Stimulated activated CD8-positive, alpha-beta memory T cell treated with anti-CD3 and anti-CD28 coated beads, Interleukin-7, amount 100 ng/mL, for 24 hours (primary cell): ENCODE measurements at places on chromosomes 2 and 18.

DNA sequence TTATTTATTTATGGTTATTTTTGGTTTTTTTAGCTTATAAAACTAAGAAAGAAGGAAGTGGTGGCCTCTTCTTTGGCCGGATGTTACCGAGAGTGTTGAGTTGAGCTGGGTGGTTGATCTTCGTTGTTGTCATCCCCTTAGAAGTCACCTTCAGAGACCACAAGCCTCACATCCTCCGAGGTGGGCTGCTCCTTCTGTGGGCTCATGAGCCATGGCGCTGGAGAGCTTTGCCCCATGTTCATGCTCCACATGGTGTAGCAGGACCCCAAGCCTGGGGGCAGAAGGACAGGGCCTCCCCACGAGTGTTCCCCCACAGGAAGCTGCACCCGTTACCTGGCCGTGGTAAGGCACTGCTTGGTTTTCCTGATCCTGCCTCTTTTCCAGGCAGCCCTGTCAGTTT is 23.4 kb downstream of the SNTG2 start:
- DNase-seq = no peak

DNA sequence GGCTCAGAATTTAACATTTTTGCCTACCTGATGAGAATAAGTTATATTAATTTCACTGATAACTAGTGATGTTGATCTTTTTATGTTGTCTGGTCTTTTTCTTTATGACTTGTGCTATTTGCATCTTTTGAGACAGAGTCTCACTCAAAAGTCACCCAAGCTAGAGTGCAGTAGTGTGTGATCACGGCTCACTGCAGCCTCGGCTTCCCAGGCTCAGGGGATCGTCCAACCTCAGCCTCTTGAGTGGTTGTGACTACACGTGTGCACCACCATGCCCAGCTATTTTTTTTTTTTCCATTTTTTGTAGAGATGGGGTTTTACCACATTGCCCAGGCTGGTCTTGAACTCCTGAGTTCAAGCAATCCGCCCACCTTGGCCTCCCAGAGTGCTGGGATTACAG is 7.5 kb downstream of the SMCHD1 start:
- no peak for DNase-seq

DNA sequence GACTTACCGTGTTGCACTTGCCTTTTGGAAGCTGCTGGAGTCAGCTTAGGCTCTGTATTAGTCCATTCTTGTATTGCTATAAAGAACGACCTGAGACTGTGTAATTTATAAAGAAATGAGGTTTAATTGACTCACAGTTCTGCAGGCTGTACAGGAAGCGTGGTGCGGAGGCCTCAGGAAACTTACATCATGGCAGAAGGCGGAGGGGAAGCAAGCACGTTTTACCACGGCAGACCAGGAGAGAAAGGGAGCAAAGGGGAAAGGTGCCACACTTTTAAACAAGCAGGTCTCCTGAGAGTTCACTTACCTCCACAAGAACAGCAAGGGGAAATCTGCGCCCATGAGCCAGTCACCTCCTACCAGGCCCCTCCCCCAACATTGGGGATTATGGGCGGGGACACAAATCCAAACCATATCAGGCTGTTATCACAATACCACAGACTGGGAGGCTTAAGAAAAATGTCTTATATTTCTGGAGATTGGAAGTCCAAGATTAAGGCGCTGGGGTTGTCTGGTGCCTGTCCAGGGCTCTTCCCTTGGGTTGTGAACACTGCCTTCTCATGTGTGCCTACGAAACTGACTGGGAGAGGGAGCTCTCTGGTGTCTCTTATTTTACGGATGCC is 3.6 kb upstream of the D2HGDH start:
- no peak for DNase-seq

GRCh38 chr2:30355306-30355705 is 91.7 kb upstream of the LCLAT1 start:
- DNase-seq = no peak

DNA sequence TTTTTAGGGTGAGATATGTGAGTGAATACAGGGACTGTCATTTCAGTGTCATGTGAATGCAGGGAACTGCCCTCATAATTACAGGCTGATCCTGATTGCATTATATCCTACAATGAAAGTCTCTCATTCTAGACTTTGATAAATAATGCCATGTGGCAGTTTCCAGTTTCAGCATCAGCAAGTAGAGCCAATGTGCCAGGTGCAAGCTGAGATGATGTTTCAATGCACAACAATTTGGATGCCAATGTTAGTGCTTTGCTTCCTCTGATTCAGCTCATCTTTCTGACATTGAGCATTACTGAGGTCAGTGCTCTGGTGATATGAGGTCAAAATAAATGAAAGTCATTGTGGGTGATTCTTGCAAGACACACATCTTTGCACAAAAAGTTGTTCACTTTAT is 63.7 kb upstream of the TFPI start:
- no peak for DNase-seq

GRCh38 chr2:85177031-85177824 is 44.0 kb downstream of the TCF7L1 start:
- DNase-seq = no peak

DNA sequence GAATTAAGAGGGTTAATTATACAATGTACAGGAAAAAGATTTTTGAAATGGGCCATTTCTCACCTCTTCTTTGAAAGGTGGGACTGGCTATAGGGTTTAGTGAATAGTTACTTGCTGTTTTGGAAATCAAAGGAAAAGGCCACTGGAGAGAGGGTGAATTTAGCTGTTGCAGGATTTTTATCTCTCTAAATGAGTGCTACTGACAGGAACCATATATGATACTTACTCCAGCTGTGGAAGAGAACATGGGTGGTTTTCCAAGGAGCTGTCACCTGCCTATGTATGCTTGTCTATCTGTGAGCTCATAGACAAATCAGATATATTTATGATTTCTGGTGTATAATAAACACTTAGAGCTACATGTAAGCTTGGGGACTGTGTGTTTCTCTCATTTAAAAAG is 430.4 kb downstream of the MTX2 start:
- no peak for DNase-seq

DNA sequence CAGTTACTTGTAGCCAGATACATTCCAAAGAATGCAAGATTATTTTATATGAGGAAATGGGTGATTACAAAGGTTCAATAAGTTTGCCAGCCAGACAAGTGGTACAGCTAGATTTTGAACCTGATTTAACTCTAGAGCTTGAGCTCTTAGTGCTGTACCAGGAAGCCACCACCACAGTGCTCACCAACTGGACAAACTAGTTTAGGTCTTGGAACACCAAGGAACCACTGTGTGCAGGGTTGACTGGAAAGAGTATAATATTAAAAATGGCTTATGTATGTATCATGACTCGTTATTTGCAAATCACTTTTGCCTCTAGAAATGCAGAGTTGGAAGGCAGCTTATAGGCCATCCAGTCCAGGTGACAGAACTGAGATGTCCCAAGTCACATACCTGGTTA is 177.2 kb downstream of the TXNL1 start:
- DNase-seq = no peak

- DNase-seq = no peak
Measured at GRCh38 chr2:212995920-212996319, 155.5 kb downstream of the IKZF2 start.

DNA sequence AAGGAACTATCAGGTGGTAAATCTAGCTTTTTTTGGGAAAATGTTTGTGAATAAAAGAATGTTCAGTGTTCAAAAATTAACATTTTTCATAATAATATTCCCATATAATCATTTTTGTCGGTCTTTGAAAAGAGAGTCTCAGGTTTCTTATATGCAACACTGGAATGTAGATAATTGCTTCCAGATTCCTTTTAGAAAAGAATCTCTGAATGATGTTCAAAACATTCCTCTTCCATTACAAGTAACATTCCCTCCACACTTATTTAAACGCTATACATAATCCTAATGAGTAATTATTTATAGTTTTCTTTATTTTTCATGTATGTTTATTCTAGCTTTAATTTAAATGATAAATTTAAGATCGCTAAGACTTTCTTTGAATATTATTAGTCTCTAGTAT is 7.0 kb downstream of the ZSWIM2 start:
- no peak for DNase-seq

DNA sequence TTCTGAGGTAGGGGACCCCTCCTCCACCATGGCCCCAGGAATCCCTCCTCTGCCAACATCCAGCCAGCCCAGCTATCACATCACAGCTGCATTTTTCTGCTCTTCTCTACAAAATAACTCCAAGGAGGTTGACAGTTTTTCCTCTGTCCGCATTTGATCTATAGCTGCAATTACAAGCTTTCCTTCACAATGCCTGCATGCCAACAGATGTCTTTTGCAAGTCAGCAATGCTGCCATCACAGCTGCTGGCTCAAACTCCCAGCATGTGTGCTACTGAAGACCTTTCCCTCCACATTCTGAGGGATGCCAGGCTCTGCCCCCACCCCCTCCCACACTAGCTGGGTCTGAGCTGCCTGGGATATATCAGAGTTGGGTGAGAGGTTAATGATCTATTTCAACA is 51.7 kb downstream of the MCFD2 start:
- DNase-seq = no peak
